Activated CD8-positive, alpha-beta memory T cell treated with anti-CD3 and anti-CD28 coated beads, Interleukin-2, amount 50 U/mL, for 48 hours (primary cell): ENCODE measurements at places on chromosomes 16 and 17.

DNA sequence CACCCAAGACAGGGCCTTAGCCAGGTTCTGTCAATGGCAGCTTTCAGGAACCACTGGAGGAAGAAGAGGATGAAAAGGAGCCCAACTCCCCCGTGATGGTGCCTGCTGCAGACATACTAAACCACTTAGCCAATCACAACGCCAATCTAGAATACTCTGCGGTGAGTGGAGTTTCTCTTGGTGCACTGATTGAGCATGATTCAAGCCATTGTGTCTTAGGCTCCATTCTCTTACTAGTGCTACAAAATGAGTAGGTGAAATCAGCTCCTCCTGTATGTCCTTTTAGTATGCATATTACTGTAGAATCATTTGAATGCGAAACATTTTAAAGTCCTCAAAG, 1.4 kb downstream of the SETD6 start:
- no peak for DNase-seq

DNA sequence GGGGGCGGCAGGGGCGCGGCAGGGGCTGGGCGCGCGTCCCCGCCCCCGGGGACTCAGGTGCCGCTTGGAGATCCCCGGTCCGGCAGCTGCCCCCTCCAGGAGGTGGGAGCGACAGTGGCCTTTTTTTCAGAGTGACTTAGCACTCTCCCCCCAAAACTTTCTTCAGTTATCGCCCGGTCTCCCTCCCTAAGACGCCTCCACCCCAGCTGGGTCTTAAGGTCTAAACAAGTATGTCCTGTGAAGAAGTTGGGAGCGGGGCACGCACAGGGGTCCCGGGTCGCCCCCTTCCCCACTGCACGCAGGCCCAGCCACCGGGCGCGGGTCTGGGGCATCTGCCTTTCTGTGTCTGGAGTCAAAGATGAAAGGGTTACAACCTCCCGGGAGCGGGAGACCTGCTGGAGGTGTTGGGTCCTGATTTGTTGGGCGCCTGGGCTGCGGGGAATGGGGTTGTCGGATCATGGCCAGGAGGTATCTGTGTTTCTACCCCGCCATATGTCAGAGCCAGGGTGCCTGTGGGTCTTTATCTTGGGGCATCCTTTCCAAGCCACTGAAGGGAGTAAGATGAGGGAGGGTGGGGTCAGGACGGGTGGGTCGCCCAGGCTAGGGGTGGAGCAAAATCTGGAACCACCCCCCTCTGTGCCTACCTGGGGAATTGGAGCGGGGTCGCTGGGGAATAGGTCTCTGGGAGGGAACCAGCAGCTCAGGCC, 757 bp downstream of the FMNL1 start:
- peak; percentile 79 for DNase-seq

DNA sequence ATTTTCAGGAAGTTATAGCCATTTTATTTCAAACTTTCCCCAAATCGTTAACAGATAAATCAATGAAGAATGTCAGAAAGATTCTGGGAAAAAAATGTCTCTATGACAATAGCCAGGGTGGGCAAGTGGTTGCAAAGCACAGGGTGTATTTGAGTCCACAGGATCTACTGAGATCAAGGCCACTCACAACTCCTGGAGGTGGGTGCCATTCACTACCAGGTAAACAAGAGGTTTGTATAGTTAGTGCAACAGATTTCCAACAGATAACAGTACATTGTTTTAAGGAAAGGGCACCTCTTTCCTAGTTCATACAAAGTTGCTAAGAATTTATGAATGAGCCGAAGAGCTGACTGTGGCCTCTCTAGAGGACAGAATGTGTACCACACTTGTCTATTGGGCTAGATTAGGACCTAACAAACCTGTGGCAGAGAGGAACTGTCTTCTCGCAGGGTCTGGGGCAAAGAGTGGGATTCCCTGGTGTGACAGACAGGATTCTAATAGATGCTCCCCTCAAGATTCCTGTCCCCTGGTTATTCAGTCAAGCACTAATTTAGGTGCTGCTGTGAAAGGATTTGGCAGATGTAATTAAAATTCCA, 52.0 kb upstream of the ZNF629 start:
- DNase-seq = no peak

GRCh38 chr17:43428524-43428923, 29.7 kb downstream of the ARL4D start:
- no peak for DNase-seq

DNA sequence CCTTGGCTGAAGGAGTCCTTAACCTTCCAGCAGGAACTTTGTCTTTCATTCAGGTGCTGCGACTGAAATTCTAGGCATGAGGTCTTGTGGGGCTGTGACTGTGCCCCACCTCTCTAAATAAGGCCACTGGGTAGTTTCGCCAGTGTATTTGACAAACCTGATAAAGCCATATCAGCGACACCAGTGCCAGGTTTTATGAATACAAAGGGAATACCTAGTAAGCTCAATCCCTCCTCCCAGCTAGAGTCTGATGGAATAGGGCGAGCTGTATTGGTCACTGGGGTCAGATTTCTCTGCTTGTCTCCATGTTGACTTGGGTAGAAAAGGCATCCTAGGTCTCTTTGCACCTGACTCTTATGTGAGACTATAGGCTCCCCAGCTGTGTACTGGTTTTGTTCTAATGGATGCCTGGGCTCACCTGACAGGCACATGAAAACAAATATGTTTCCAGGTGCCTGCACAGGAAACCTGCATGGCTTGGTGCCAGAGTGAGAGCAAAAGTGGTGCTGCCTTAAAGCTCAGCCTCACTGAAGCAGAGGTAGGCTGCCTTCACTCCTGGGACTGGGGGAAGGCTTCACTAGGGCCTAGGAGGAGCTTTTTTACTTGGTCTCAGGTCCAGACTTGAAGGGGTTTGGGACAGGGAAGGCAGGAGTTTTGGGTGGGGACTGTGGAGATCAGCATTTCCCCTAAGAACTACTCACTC, 8.3 kb downstream of the SLC7A6 start:
- DNase-seq = no peak

GRCh38 chr17:27571563-27572352, 59.2 kb upstream of the LGALS9 start:
- DNase-seq = no peak

- DNase-seq = no peak
Observed at GRCh38 chr16:10828851-10829366, 10.3 kb upstream of the TVP23A start.

DNA sequence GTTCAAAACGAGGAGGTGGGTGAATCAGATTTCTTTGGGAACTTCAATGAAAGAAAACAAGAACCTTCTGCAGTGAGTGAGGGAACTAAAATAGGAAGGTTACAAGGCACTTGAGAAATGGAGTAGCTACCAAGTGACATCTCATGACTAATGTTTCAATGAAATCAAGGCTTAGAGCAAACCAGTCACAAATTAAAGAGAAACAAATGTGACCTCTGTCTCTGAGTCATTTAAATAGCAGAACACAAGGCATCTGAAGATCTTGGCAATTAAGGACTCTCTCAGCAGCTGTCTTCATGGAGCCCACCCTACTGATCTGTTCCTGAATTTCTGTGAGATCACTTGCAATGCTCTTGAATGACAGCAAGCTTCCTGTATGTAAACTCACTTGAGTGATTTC, 109.5 kb downstream of the CDH11 start:
- no peak for DNase-seq

DNA sequence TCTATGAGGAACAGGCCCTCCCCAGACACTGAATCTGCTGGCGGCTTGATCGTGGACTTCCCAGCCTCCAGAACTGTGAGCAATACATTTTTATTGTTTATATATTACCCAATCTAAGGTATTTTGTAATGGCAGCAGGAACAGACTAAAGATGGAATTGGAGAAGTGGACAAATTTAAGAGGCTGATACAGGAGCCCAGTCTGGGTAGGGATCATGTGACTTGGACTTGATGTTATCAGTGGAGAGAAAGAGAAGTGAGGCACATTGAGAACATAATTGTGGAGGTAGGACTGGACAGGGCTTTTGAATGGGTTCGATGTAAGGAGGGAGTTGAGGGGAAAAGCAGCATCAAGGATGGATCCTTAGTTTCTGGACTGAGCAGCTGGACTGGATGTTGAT, 93.8 kb downstream of the USP31 start:
- DNase-seq = no peak

- no peak for DNase-seq
Observed at GRCh38 chr17:1882836-1883235, 53.0 kb downstream of the RPA1 start.

DNA sequence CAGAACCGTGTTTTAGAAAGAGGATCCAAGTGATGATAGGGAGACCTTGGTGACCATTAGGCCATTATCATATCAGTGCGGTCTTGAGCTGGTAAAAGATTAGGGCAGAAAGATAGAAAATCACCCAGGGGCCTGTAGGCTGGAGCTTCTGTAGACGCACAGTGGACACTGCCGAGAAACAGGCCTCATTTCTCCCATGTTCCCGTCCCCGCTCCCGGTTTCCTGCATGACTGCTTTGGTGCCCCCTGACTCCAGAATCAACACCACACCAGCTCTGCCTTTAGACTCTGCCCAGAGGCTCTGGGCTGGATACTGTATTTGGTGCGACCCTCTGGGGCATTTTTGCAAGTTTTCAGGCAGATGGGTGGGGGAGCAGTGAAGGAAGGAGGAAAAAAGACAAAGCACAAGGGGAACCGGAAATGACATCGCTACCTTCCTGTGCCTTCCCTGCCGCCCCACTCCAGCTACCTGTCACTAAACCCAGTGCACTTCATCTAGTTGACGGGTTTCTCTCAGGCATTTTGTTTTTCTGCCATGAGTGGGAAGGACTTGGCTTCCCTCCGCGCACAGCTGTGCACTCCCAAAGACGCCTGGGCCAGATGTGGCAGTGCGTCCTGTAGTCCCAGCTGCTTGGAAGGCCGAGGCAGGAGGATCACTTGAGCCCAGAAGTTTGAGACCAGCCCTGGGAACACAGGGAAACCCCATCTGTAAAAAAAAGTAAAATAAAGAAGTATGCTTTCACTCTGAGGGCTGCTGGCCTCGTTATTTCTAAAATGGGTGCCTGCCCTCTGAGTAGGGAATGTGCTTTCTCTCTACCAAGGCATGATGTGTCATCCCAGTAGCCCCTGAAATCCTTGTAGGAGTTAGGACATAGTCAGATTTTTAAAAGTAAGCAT, 214.1 kb downstream of the RPTOR start:
- no peak for DNase-seq

DNA sequence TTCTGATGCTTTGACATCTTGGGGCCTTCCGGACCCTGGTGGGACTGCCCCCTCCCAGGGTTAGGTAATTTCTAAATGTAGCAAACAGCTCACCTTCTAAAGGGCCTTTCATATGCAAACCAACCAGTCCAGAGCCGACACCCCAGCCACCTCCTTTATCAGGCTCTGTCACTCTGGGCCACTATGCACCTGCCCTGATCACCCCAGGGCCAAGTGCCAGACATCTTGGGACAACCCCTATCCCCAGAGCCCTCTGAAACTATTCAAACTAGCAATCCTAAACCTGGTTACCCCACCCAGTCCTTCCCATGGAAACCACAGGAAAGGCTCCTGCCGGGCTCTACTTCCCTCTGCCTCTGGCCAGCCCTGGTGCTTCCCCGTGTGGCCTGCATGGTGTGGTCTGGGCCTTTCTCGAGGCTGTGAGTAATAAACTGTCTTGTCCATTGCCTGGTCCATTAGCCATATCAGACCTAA, 91.2 kb upstream of the TNRC6C start:
- DNase-seq = no peak

- peak; percentile 95 for DNase-seq
Observed at GRCh38 chr17:46922804-46923635, at the start of gene GOSR2. Gene GOSR2 (plus strand): TSS chr17:46923160. CDS start chr17:46923193, 33 bp downstream.

- no peak for DNase-seq
Observed at GRCh38 chr17:56425483-56425882, 168.0 kb upstream of the NOG start.

- DNase-seq = no peak
Observed at GRCh38 chr17:41695134-41695661, 6.5 kb downstream of the EIF1 start.

DNA sequence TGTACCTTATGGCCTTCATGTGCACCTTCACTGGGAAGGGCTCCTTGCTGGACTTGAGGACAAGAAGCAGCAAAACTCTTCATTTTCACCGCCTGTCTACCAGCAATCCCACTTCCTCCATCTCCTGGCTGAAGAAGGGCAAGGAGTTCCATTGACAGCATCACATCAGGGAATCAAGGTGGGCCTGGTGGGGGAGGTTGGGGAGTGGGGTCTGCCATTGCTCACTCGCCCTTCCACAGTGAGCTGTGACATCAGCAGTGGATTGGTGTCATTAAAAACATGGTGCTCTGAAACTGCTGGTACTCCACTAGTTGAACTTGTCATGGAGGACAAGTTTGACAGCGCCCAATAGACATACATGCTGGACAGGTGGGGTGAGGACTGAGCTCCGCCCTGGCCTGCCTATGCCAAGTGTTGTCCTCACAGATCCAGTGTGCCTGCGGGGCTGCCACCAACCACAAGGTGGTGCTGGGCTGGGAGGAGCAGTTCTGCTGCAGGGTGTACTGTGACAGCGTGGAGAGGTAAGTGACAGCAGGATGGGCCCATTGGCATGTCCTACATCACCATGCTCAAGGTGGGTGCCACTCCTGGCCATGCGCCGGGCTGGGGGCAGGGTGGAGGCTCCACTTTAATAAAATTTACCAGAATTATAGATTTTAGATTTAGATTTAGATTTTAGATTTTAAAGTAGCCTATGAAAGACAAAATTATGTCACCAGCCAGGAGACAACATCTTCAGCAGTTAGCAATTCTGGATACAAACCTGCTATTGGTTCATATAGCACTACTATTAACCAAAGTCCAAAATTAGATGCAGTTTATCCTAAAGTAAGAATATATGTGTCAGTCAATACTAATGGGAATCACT, 1729.1 kb downstream of the TP53TG3F start:
- DNase-seq = no peak

- no peak for DNase-seq
Observed at GRCh38 chr17:73773702-73774101, 129.5 kb upstream of the SDK2 start.

DNA sequence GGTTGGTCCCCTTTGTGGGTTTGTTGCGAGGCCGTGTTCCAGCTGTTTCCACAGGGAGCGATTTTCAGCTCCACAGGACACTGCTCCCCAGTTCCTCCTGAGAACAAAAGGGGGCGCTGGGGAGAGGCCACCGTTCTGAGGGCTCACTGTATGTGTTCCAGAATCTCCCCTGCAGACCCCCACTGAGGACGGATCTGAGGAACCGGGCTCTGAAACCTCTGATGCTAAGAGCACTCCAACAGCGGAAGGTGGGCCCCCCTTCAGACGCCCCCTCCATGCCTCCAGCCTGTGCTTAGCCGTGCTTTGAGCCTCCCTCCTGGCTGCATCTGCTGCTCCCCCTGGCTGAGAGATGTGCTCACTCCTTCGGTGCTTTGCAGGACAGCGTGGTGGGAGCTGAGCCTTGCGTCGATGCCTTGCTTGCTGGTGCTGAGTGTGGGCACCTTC, 27.3 kb upstream of the STH start:
- no peak for DNase-seq
